ENCODE measurements at places on chromosomes 7 and 10.

- DNase-seq, result no peak
These were observed 74.2 kb downstream of the WAPL start for GRCh38 chr10:86447432-86447831.

DNA sequence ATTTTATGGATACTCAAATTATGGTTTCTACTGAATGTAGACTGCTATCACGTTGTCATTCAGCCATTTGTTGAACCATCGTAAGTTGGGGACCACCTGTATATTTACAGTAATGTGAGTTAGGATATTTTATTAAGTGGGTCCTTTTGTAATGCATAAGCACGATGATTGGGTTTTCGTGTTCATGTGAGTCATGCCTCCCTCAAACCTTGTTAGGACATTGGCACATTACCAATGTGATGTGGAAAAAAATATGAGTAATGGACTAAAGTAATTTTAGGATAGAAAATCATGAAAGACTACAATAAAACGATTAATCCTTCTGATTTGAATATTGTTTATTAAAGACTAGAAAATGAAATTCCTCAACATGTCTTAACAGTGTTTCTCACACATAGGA is 8.7 kb downstream of the SMC3 start:
- DNase-seq, result no peak

- no peak for DNase-seq
These were observed 165.4 kb downstream of the GLI3 start for GRCh38 chr7:42071372-42072261.

- DNase-seq, result no peak
These were observed 39.1 kb upstream of the RAB18 start for GRCh38 chr10:27464993-27465392.

DNA sequence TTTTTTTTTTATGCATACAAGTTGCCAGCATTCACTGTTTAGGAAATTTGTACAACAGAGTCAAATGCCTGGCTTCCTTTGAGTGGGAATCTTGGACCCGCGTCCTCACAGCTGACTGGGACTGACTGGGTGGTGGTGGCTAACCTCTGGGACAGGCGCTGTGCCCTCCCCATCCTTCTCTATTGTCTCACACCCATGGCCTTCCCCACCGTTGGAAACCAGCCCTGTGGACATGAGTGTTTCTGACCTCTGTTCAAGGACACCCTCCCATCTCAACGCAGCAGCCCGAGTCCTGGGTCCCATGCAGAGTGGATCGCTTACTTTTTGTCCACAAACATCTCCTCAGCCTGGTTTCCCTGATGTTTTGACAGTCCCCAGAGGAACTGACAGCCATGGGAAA is 125.1 kb upstream of the PPIF start:
- DNase-seq, result no peak

DNA sequence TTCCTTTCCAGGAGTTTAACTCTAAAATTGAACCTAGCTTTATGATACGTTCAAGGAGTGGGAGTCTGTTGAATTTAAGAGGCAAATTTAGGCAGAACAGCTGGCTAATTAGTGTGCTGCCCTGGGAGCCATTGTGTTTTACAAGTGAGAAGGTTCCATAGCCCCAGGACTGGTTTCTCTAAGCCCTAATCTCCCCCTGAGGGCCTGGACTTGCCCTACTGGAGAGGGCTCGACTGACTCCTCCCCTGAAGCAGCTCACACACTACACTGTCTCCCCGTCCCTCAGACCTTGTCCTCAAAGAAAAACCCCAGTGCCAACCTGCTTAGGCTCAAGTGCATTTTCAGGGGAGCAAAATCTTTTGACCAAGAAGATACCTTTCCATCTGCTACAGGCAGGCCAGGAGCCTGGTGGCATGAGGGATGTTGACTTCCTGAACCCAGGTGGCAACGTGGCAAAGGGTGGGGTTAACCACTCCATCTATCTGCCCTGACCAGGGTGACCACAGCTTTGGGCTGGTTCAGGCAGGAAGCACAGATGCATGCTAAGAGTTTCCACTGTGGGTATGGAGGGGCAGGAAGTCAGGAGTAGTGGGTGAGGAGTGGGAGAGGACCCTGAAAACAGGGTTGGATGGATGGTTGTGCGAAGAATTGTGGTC is 68.9 kb upstream of the CARD11 start:
- DNase-seq, result no peak

DNA sequence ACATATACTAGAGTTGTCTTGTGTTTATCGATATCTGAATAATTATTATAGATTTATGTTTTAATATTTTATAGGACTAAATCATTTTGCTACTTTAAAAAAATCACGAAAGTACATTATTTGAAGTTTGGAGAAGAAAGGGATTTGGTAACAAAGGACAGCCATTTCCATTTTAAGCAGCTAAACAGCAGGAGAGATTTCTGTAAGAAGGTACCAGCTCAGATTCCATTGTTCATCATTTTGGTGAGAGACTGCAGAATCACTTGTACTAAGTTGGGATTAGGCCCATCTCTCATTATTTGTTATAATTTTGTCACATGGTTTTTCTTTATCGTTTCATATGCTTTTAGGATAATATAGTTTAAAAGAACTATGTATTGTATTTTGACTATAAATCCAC is 46.7 kb downstream of the PALS2 start:
- no peak for DNase-seq

GRCh38 chr7:89123871-89124270 is 328.3 kb upstream of the TEX47 start:
- DNase-seq, result no peak
